ENCODE measurements at places on chromosomes 6 and 20. TPM values are rescaled to one million over a fixed set of nuclear protein-coding genes. Genes with fewer than 3 reads are reported as not detected.
A peak's percentile ranks its signal among the peaks of the same experiment; 100 is the strongest.

WFDC10B gene
- total RNA-seq: not detected

DNA sequence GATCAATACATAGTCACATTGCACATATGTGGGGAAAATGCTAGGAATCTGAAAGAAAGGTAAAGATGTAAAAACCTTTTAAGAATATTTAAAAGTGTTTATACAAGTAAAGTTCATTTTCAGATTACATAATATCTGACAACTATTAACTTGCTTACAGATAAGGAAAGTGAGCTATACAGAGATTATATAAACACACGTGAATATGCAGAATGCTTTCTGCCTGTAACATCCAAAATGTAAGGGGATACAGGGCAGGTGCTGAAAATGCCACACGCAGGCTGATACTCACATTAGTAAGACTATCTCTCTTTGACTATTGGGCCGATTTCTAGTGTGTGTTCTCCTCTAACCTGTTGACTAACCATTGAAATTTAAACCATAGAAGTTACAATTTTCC, 17.9 kb upstream of the MAP7 start:
- no peak for DNase-seq

GRCh38 chr20:63940071-63940471, 16.1 kb downstream of the UCKL1 start:
- DNase-seq: no peak

DNA sequence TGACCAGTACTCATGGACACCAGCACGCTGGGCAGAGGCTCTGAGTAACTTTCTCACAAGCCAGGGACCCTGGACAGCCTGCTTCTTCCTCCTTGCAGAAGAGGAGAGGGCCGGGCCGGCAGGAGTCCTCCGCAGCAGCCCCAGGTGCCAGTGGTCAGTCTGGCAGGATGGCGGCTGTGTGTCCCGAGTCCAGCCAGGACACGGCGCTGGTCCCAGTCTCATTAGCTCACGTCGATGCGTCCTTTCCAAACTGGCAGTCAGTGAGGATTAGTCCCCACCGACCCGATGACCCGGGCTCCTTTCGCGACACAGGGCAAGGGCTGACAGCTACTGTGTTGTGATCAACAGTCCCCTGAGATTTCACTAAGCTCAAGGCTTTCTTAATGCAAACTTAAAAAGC, 267.0 kb downstream of the TAF4 start:
- DNase-seq: no peak

GRCh38 chr6:109472132-109472995, 10.7 kb downstream of the ZBTB24 start:
- no peak for DNase-seq

KHDRBS2 gene
- not detected for total RNA-seq

SLC24A3 gene
- total RNA-seq: not detected

REM1 gene
- not detected for total RNA-seq

DNA sequence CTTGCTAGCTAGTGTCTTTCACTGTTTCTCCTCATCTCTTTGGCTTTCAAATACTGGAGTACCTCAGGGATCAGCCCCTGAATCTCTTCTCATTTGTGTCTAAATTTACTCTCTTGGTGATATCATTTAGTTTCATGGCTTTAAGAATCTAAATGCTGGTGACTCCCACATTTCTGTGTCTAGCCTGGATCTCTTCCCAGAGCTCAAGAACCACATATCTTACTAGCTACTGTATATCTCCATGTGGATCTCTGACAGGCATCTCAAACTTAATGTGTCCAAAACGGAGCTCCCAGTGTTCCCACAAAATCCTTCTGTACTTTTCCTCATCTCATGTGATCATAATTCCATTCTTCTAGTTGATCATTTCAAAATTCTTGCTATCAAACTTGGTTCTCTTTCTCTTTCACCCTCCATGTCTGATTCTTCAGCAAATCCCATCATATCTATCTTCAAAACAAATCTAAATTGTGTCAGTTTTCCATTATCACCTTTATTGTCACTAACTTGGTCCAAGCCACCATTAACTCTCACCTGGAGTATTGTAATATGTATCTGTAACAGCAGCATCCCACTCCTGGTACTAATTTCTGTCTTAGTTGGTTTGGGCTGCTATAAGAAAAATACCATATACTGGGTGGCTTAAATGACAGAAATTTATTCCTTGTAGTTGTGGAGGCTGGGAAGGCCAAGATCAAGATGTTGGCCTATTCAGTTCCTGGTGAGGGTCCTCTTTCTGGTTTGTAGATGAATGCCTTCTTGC, 45.9 kb downstream of the CCDC170 start:
- no peak for DNase-seq

- no peak for DNase-seq
Measured at GRCh38 chr6:21132856-21133838, 460.4 kb upstream of the SOX4 start.

GRCh38 chr6:100228437-100228833, 234.4 kb upstream of the MCHR2 start:
- DNase-seq: no peak

DNA sequence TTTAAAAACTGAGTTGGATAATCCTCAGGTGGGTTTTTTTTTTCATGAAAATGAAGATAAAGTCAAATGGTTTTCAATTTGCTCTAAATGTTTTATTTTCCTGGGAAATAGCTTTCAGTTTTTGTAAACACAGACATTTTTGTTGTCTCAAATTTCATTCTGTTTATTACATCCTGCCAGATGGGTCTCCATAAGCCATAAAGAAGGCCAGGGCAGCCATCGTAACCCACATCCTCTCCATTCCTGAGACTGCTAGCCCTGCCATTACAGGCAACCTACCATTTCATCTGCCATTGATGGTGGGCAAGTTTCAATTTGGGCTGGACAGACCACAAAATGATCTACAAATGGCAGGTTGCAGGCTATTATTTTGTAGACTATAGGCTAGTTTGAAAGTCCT, 60.8 kb downstream of the BTBD3 start:
- no peak for DNase-seq

SCUBE3 gene
- 0.88 TPM for total RNA-seq

DNA sequence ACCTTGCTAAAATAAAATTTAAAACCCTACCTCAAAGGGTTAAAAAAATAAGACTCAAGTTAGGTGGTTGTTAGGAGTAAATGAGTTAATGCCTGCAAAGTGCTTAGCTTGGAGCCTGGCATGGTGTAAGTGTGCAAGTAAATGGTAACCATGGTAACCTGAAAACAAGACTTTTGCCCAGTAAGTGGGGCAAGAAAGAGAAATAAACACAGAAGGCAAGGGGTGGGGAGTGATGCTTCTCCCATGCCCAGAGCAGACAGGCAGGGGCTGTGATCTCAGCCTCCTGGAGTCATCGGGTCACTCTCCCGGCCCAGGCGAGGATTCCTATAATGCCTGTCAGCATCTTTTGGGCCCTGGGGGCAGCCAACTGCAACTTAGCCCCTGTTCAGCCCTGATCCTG, 59.2 kb upstream of the SLC32A1 start:
- no peak for DNase-seq

RAET1E gene
- total RNA-seq: 1.0 TPM

- no peak for DNase-seq
Measured at GRCh38 chr6:16200321-16200883, 38.0 kb upstream of the GMPR start.

B3GALT4 gene
- 0.07 TPM for total RNA-seq

DNA sequence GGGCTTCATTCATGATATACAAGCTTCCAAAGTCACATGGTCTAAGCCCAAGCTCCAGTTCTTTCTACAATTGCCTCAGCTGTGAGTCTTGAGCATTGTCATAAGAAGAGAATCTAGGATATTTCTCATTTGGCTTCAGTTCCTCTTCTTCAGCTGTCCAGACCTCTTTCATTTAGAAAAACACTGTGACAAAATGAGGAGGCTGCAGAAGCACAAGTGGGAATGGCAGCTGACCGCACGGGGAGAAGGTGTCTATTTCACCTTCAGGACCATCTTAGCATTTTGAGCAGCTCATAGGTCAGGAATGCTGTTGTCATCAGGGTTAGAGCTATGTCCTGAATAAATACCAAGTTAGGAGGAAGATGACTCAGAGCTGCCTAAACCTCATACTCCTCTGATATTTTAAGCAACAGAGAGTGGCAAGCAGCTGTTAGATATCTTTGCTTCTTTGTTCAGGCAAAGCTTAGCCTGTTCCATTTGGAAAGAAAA, 390.1 kb upstream of the CITED2 start:
- peak; percentile 95 for DNase-seq

DNA sequence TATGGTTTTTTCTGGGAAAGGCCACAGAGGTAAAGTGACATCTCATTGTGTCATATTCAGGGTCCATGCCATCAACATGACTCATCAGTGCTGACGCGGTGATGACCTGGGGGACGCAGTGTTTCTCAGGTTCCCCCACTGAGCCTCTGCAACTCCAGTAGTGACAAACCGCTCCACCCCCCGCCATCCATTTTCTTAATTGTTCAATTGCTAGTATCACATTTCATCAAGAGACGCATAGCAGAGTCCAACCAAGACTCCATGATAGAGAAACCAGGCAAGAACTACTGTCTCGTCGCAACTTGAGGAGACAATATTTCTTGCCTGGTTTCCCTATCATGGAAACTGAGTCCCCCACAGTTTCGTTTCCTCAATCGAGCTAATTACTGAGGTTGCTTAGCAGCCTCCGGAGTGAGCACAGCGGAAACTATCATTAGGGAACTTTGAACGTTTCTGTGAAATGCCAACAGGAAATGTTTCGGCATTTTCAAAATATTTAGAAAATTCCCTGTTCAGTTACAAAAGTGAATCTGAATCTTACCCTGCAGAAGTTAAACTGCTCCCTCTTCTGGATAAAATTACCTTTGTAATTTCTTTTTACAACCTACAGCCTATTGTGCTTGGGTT, 12.2 kb upstream of the SERPINB1 start:
- peak; percentile 93 for DNase-seq

POM121L2 gene
- not detected for total RNA-seq

DNA sequence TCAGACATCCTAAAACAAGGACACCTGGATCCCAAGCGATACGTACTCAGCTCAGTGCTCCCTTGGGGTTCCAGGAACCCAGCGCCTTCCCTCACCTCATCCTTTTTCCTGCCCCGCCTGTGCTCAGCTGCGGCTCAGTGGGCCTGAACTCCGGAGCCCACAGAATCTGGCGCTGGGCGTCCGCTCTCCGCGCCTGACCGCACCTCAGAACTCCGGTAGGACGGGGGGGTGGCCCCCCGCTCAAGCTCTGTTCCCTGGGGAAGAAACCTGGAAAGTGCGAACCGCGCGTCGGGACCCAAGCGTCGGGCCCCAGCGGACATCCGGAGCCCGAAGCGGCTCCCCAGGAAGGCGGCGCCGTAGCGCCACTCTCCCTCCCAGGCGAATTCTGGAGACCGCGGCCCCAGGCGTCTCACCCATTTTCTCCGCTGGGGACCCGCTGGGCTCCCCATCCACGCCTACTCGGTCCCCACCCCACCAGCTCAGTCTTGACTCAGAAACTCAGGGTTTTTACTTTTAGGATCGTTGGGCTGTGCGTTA, 336 bp upstream of the LY6G5C start:
- no peak for DNase-seq

DNA sequence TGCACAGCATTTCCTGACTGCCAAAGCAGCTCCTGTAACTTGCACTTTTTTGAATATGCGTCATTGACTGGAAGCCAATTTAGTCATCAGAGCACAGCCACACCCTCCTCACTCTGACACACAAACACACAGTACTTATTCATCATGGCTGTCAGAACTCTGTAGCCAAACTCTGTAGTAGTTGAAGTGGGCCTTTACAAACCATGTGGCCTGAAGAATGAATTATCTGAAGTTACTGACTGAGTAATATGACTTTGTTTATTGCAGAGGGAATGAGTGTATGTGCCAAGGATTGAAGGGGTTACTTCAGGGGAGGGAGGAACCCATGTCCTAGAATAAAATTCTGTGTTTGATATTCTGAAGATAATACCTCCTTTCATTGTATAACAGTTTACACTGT, 102.7 kb downstream of the FIG4 start:
- DNase-seq: peak; percentile 90

Data from A172 (cell line).